HCT116 (cell line): ENCODE measurements at places on chromosomes 2 and 18. TPM values are rescaled to one million over a fixed set of nuclear protein-coding genes. Genes with fewer than 3 reads are reported as not detected.
A peak's percentile ranks its signal among the peaks of the same experiment; 100 is the strongest.

- no peak for DNase-seq
Observed at GRCh38 chr2:217269701-217270484, 410.0 kb upstream of the TNP1 start.

The MBP gene
- total RNA-seq = 34.9 TPM

DNA sequence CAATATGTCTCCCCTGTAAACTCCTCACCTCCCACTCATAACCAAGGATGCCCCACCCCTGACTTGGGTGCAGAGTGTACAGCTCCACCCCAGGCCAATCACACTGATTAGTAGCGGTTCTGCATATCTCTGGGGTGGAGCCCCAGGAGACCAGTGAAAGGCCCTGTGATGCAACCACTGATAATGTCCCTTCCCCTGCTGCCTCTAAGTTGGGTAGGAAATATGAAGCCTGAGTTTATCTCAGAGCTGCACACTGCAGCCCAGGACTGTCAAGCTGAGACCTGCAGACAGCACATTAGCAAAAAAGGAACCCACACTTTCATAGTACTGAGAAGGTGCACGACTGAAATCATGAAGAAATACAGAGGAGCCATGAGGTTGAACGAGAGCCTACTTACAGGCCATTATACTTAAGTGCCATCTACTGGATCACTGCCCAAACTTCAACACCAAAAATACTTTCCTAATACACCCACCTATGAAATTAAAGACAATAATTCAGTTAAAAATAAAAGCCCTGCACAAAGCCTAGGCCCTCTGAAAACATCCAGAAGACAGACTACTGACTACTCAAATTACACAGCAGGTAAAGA, 455.4 kb upstream of the LRRTM4 start:
- DNase-seq = no peak

- no peak for DNase-seq
Observed at GRCh38 chr2:29206941-29207340, 91.7 kb downstream of the CLIP4 start.

DNA sequence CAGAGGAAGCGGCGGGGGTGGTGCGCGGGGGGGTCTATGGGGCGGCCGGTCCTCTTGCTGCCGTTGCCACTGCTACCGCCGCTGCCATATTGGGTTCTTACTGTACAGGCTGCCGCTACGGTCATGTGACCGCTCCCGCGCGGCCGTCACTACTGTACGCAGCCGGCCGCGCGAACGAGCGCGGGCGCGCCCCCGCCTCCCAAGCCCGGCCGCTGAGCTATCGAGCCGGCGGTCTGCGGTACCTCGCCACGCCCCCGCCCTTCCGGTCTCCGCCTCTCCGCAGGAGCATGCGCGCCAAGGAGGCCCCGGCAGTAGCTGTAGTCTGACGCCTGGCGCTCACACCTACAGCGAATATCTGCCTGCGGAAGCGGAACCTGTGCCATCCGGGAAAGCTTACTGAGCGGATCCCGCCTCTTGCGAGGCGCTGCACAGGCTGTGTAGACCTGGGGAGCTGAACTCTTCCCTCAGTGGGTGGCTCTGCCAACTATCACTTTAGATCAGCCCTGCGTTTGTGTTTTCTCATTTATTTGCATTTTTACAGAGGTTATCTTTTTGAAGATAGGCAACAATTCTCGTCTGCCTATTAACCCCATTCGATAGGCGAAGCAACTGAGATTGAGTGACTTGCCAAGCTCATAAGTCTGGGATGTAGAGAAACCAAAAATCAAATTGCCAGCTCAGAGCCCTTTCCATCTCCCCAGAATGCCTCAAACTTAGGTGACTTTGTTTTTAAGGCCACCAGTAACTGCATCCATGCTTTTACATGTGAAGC, at the start of gene ASXL2:
TSS of gene ASXL2 (minus strand) at position 127 of the 772 bp plus-strand sequence. CDS start 265 bp downstream, outside the sequence.
- DNase-seq = peak; percentile 93

DNA sequence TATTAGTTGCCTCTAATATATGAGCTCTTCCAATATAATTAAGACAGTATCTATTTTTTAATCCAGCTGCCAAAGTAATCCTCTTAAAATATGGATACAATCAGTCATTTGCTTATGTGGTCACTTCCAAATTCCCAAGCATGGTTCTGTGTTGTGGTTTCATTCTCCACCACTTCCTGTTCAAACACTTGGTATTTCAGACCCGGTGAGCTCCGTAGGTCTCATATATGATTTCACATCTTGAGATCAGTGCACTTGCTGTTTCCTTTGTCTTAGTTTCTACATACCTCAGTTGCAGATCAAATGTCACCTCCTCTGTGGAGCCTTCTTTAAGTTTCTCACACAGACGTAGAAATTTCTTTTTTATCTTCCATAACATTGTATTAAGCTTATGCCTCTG, 254.2 kb downstream of the KCNS3 start:
- no peak for DNase-seq

The GKN1 gene
- total RNA-seq = not detected

The RNF181 gene
- 77.5 TPM for total RNA-seq

- no peak for DNase-seq
Observed at GRCh38 chr2:46296840-46297545, at the start of gene EPAS1. Gene EPAS1 (plus strand): TSS chr2:46297407. CDS start chr2:46297912, 505 bp downstream.

The PIGN gene
- total RNA-seq = 12.2 TPM

The ANKRD30B gene
- total RNA-seq = not detected

DNA sequence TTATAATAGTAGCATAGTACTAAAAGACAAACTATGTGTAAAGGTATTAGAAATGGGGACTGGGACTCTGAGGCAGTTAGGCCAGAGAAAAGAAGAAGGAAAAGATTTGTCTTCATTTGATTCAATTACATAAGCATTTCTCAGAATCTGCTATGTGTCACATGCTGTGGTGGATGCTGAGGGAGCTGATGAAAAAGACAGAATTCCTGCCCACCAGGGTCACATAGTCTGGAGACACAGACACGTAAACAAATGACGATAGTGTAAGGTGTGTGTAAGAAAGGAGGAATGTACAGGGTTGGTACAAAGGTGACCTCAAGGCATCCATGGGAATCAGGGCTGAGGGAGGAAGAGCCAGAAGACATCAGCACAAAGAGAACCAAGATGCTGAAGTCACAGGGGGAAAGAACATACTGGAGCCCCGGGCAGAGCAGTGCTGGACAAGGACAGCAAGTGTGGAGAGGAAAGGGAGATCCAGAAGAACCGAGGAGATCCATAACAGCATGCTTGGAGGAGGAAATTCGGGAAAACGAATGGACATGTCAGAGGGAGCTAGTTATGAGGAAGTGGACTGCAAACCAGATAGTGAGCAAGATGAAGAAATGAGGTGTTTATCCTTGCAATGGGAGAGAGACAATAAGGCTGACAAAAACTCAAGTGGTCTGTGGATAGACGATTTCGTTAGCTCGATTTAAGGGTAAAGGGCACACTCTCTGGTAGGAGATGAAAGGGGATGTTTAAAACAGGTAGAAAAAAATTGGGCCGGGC, 1.2 kb upstream of the MAPRE3 start:
- DNase-seq = no peak

DNA sequence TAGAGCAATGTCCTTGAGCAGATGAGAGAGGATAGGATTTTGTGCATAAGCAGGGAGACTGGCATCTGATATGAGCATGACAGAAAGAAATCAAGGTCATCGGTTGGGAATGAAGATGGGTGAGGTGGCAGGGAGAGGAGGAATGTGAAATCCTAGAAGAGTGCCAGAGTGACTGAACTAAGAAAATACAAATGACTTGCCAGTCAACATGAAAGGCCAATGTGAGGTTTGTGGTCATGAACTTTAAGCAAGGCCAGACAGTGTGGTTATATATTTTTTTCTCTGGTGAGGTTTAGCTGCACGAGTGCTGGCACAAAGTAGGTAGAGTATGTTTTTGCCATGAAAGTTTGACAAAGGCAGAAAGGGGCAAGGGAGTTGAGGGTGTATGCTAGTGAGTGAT, 21.2 kb downstream of the QPCT start:
- DNase-seq = no peak

GRCh38 chr2:95310216-95310615, 13.1 kb downstream of the KCNIP3 start:
- no peak for DNase-seq

The KHK gene
- total RNA-seq = 6.7 TPM

DNA sequence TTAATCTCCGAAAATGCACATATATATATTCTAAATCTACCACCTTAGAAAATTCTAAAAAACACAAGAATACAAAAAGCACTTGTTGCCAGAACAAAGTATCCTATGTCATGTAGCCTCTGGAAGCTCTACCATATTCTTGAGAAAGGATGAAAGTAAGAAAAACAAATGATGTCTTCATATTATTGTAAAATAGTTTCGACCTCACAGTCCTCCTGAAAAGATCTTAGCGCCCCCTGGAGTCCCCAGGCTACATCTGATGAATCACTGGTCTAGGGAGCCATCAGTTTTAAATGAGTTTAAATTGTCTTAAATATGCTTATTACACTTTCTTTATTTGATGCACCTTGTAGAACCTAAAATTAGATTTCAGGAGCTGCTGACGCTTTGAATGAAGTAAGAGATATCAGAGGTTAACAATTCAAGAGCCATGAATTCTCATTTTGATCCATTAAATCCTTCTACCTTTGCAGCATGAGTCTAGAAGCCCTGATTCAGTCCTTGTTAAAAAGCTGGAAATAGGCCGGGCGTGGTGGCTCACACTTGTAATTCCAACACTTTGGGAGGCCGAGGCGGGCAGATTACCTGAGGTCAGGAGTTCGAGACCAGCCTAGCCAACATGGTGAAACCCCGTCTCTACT, 138.8 kb downstream of the MCFD2 start:
- DNase-seq = peak; percentile 54

DNA sequence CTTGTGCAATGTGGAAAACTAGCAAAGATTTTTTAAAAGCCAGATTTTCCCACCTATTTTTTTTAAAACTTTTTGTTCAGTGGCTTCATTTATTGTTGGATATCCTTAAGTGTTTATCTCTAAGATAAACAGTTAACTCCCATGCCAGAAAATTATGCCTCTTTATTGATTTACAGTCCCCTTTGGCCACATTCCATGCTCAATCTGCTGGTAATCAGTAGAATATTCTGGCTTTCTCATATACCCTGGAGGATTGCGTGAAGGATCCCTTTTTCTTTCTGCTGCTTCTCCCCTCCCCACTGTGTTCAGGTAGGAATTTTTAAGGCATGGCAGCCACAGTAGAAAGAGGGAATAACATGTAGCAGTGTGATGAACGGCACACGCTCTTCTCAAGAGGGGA, 2.6 kb downstream of the GRHL1 start:
- no peak for DNase-seq

The NETO1 gene
- total RNA-seq = not detected

The RTP5 gene
- not detected for total RNA-seq

DNA sequence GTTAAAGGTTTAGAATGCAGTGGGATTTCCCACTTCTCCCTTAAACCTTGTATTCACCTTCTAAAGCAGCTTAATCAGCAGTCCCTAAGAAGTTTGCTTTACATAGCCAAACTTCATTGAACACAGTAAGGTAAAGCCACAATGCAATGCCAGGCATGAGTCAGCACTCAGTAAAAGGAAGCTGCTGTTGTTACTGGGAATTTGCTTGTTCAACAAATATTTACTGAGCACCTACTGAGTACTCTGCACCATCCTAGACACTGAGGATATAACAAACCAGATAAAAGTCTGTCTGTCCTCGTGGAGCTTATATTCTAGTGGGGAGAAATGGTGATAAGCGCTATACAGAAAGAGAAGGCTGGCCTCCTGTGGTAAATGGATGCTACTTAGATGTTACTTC, 162.7 kb downstream of the PKP4 start:
- DNase-seq = no peak

DNA sequence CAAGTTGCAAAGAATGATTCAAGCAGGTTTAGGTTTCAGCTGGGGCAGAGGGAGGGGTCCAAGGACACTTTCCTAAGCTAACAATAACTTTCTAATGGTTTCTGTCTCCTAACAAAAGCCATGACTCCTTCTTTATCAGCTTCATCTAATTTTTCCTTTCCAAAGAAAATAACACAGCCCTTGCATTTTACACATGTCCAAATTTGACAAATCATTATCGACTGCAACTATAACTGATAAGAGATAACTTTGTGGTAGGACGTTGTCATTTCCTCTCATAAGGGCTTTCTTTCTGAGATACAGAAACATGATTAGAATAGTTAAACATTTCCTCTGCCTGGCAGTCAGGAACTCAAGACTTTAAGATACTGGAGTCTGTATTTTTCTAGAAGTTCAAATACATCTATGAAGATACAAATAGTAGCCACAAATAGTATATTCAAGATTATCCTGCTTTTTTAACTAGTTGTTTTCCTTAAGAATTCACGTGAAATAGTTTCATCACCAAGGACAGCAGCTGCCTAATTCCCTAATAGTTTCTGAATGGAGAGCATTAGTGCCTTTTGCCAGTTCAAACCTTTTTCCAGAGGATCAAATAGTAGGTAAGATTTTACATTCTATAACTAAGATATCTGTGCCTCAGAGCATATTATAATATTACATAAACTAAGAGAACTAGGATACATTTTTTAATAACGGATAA, 263.2 kb downstream of the EXOC6B start:
- DNase-seq = no peak

- DNase-seq = no peak
Observed at GRCh38 chr2:234845602-234846590, 105.9 kb upstream of the SH3BP4 start.

GRCh38 chr2:39871291-39871761, 92.3 kb upstream of the THUMPD2 start:
- DNase-seq = no peak

The AKAIN1 gene
- total RNA-seq = not detected

The PLB1 gene
- 0.49 TPM for total RNA-seq

DNA sequence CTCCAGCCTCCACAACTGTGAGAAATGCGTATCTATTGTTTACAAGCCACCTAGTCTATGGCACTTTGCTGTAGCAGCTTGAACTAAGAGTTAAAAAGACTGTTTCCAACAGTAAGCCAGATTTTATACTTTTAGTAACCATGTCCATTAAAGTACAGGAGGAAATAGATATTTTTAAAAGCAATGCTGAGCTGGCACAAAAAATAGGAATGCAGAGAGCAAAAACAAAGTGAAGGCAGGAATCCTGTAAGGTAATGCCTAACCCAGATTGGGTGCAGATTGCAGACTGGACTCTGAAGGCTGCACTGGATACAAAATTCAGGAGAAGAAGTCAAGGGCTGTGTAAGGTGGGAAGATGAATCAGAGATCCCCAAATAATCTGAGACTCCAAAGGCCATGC, 55.5 kb downstream of the SH3YL1 start:
- DNase-seq = no peak

GRCh38 chr2:96524482-96525210, 11.9 kb upstream of the ARID5A start:
- DNase-seq = no peak

DNA sequence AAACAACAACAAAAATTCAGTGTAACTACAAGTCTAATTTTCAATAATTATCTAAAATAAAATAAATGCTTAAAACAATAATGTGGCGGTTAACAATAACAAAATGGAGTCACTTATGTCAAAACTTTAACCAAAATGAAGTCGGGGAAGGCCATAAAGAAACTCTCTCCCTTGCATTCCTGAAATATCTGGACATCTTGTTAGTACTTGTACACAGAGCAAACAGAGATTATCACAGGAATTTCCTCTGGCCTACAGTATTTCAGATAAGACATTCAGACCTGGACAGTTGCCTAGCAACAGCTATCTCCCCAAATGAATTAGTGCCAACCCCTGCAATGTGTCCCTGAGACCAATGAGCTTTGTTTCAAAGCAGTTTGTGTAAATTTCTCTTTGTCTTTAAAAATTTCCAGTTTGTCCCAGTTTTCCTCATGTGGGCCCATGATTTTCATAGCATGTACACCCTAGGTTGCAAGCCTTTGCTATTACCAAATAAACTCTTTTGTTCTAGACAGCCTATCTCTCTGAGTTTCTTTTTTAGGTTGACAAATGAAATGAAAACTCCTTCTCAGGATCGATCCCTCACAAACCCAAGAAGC, 68.6 kb downstream of the EXOC6B start:
- no peak for DNase-seq
